AG04449 (cell line): ENCODE measurements at places on chromosomes 5 and 9.
A peak's percentile ranks its signal among the peaks of the same experiment; 100 is the strongest.

DNA sequence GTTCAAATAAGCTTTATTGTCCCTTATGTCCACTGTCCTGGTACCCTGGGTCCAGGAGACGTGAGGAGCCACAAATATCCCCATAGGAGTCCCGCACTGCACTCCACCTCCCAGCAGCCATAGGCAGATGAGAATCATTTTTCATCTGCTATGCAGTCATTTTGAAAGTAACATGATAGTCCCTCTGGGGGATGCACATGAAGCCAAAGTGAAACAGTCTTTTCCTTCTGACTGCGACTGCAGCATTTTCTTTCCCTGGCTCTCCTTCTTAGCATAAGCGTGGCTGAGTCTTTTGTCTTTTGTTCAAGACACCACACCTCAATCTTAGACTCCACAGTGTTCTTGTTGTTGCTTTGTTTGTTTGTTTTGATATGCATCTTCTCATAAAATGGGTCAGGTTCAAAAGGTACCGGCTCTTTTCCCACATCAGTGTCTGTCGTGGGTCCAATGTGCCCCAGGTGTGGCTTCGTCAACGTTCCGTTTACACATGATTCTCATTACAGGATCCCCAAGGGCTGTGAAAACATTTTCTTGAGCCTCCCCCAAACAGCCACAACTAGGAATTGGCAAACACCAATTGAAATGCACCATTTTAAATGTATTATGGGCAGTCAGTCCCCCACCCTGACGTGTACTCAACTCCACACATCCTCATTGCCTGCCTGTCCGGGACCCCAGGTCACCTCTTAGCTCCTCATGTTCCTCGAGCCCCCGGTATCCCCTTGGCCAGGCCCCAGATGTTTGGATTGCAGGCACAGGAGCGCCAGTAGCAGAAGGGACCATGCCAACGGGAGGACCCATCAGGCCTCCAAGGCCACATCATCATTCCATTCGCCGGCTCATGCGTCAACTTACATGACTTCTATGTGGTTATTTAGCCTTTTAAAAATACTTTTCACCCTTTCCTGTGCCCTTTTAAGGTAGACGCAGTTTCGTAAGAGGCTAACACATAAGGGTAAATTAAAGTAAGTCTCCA is 237.8 kb upstream of the DAPK1 start:
- no peak for DNase-seq

GRCh38 chr5:87383216-87383615 is 29.5 kb downstream of the CCNH start:
- no peak for DNase-seq

- no peak for DNase-seq
These were observed 20.5 kb downstream of the ABO start for GRCh38 chr9:133254471-133254870.

- DNase-seq: no peak
These were observed 447.2 kb downstream of the PDE4D start for GRCh38 chr5:59446356-59446755.

DNA sequence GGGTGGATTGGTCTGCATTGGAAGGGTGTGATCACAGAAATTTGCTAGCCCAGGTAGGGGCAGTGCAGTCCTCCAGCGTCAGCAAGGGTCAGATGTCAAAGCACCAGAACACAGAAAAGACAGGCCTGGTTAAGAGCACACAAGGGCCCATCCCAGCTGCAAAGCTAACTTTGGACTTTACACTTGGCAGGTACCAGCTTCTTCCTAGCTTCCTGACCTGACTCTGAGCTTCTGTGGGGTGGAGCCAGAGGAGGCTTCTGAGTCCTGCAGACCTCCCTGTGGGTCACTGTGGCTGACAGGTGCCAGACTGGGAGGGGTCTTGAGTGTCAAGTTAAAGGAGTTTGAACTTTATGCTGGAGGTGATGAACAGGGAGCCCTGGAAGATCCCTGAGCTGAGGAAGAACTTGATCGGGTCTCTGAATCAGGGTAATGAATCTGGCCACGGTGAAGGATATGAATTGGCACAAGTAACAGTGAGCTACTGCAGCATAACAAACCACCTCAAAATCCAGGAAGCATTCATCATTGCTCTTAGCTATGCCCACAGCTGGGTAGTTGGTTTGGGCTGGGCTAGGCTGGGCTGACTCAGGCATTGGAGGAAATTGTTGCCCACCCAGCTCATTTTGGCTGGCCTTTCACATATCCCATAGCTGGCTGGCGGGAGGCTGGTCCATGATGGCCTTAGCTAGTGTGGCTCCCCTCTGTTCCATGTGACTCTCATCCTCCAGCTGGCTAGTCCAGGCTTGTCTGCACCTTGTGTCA is 63.4 kb downstream of the BARX1 start:
- DNase-seq: no peak

DNA sequence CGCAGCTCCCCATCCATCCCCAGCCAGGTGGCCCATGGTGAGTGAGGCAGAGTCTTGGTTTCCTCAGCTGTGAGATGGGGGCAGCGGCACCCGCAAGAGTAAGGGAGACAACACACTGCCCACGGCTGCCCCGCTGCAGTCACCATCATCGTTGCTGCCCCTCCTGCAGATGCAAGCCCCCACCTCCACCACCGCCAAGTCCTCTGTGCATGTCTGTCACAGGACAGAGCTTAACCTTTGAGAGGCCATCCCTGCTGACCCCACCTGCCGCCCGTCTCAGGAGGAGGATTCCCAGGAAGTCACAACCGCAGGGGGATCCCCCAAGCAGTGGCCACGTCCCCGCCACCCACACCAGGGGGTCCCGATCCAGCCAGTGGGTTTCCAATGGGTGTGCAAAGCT is 113.7 kb downstream of the VAV2 start:
- DNase-seq: no peak

DNA sequence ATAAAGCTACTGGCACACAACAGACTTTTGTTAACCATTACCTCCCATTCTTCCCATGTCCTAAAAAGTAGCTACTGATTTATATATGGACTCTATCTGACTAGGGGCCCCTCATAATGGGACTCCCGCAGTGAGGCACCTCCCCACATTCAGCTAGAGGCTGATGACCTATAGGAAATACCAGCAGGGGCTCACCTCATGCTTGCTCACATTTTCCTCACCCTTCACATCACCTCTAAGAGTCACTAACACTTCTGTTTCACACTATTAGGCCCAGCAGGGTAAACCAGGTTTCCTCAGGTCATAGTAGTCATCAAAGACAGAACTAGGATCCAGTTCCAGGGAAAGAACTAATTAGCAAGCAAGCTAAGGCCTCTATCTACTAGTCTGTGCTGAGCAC is 60.7 kb downstream of the PRELID2 start:
- no peak for DNase-seq

DNA sequence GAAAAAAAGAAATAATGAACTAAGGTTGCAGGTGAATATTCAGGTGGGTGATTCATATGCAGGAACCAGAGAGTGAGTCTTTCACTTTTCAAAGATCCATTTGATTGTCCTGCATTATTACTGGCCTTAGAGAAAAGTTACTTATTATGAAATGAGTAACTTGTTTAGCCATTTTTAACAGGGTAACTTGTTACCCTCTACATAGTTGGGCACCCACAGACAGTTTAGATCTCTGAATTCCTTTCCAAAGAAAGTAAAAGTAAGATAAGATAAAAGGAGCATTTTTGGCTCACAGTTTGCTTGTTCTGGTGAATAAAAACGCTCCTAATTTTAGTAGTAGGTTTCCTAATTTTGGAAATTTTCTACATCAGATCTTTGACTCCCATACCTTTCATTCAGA is 54.1 kb upstream of the DAB2 start:
- DNase-seq: no peak

DNA sequence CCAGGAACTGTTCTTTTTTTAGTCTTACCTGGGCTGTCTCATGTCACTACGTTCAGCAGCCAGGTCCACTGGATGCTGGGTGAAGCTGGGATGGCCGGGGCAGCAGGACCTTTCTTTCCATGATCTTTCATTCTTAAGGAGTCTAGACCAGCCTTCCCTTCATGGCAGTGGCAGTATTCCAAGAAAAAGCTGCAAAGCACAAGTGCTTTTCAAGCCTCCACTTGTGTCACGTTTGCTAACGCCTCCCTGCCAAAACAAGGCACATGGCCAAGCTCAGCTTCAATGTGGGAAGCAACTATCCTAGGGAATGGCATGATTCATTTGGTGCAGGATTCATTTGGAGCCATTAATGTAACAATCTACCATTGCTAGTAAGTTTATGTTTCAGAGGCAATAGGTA is 94.8 kb downstream of the RCL1 start:
- DNase-seq: peak; percentile 49

- no peak for DNase-seq
These were observed 212.2 kb downstream of the FSTL4 start for GRCh38 chr5:133400120-133400519.

DNA sequence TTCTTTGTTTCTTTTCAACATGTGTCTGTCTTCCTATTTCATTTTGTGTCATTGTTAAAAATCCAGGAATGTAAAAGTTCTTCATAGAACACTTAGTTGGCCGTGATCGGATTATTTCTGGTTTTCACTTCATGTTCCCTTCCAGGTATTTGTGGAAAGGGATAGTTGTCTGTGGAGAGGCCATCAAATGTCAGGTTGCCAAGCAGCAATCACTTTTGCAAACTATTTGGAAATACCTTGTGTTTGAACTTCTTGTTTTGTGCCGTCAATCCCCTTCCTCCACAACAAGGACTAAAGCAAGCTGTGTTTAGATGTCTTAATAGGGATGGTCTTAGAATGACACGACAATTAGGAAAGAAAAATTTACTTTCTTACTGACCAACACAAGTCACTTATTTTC is 116.9 kb upstream of the MPDZ start:
- no peak for DNase-seq

- no peak for DNase-seq
These were observed 10.1 kb downstream of the PLIN2 start for GRCh38 chr9:19117039-19117716.

DNA sequence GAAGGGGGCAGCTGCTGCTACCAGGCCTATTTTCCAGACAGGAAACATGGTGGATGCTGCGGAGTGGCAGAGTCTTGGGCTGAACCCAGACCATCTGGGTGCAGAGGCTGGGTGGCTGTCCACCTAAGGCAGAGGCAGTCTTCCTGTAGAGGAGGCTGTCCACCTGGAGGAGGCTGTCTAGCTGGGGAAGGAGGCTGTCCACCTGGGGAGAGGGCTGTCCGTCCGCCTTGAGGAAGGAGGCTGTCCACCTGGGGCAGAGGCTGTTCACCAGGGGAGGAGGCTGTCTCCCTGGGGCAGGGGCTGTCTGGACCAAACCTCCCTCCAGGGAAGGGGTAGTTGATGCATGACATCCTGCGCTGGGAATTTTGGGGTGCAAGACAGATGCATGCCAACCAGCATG is 39.2 kb upstream of the BARHL1 start:
- DNase-seq: no peak

GRCh38 chr5:51651476-51651875 is 268.2 kb downstream of the ISL1 start:
- DNase-seq: no peak

GRCh38 chr5:33968211-33969005 is 16.1 kb downstream of the SLC45A2 start:
- no peak for DNase-seq

DNA sequence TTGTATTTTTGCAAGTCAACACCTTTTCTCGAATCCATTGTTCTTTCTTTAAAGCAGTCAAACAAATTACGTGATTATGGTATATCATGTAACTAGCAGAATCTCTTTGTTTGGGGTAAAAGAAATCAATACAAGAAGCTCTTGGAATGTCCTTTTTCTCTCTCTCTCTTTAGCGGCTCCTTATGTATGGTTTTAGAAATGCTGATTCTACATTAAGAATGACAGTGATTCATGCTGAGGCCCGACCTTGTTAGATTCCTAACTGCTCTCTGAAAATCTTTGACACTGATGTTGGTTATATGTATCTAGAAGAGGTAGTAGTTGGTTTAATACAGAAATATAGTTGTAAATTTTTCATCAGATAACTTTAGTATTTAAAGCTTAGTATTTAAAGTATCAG is 76.4 kb downstream of the SNX24 start:
- no peak for DNase-seq

- no peak for DNase-seq
These were observed 98.3 kb downstream of the UGCG start for GRCh38 chr9:111994831-111995458.
